ENCODE measurements at places on chromosomes 1 and 21.

DNA sequence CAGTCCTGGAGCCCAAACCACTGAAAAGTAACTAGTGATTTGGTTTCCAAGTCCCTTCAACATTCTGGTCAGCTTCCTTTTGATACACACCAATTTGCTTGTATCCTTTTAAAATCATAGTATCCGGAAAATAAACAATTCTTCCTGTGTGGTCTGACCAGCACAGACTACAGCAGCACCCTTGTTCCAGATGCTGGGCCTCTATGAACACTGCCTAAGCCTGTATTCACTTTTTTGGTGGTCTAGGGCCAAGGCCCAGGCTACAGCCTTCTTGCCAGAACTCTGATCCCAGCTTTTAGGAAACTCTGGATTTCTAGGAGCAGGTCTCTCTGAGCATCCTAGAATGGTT lies 801 bp upstream of the DDAH1 start:
- no peak for DNase-seq

- DNase-seq: no peak
These were observed 8.1 kb downstream of the CACNA1S start for GRCh38 chr1:201104141-201104540.

- no peak for DNase-seq
These were observed 460.5 kb upstream of the ADGRL2 start for GRCh38 chr1:81340239-81340638.

GRCh38 chr1:216723274-216723780 lies at the start of gene ESRRG:
TSS of gene ESRRG (minus strand) at chr1:216723429. CDS start at chr1:216723299, 130 bp downstream.
- DNase-seq: peak; percentile 98

DNA sequence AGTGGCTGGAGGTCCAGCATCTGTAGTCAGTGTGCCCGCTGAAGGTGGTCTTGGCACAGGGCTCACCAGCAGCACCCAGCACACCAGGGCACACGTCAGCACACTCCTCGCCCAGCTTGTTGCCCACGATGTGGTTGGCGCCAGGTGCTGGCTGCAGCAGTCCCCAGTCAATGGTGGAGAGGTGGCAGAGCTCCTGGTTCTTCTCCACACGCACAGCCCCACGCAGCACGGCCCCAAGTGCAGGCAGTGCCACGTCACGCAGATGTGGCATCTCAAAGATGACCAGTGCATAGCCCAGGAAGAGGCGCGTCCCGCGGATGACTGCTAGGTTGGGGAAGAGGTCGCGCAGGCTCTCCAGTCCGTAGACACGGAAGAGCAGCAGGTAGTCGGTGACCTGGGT lies 5.2 kb downstream of the INSRR start:
- no peak for DNase-seq

DNA sequence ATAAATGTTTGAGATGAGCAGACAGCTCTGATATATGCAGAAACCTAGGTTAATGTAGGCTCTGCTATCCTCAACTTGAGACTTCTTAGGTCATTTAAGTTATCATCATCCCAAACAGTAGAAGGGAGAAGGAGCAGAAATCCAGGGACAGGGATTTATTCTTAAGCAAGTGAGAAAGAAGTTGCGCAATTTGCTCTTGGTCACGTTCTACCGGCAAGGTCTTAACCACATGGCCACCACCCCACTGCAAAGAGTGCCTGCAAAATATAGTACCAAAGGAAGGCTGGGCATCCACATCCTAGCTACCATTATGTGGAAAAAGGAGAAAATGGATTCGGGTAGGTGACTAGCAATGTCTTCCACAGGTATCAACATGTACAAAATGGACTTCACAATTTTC lies 25.2 kb downstream of the CRNN start:
- no peak for DNase-seq

DNA sequence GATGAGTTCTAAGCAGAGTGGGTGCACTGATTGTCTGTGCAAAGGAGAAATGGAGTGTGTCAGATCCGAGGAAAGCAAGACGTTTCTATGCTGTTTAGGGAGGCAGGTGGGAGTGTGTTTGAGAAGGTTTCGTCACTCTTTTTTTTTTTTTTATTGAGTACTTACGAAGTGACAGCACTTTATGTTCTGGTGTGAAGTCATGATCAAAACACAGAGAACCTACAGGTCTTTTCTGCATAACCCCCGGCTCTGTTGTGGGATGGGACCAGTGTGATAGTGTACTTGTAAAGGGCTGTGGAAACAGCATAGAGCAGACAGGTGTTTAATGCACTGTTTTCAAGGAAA lies 26.7 kb downstream of the MIA3 start:
- DNase-seq: no peak

DNA sequence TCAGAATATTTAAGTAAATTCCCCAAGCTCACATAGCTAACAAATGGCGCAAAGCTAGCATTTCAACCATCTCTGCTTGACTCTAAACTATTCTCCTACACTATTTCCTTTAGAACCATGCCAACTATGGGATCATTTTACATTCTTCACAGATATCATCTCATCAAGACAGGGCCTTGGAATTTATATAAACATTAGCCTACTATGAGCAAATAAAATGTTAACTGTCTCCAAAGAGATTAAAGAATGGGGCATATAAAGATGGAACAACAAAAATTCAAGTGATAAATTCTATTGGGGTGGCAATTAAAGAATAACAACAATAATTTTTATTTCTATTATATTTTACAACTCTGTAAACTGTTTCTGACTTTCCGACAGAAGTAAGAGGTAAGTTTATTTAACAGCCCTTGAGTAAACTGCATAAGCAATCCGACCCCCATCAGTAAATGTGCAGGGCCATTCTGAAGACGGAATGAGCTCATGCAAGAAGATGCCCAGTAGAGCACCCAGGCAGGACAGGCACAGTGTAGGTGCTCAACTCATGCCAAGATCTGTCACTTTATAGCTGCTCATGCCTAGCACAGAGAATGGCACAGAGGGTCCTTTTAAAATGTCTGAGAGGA lies 261.9 kb downstream of the VAV3 start:
- no peak for DNase-seq

- DNase-seq: peak; percentile 63
These were observed 11.8 kb upstream of the RAB3B start for GRCh38 chr1:52002038-52002917.

GRCh38 chr1:15443281-15443680 lies 5.0 kb downstream of the CTRC start:
- DNase-seq: no peak

DNA sequence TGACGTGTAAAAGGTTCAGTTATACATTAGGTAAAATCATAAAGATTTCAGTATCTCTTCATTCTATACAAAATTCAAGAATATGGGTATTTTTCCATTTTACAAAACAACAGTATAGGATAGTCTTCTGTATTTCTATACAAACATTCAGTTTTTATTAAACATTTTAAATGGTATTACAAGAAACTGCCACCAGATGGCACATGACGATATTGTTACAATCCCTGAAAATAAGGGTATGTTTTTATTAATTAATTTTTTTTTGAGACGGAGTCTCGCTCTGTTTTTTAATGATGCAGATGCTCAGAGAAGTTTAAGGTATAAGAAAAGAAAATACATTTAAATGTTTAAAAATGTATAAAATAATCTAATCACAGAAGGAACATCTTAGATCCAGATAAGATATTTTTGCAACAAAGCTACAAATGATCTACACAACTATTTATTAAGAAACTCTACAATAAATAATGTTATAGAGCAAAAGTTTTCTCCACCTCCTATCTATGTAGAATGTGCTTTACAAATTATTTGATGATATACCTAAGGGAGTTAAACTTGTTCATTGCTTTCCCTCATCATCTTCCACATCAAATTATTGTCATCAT lies 23.5 kb upstream of the RSBN1 start:
- DNase-seq: no peak

DNA sequence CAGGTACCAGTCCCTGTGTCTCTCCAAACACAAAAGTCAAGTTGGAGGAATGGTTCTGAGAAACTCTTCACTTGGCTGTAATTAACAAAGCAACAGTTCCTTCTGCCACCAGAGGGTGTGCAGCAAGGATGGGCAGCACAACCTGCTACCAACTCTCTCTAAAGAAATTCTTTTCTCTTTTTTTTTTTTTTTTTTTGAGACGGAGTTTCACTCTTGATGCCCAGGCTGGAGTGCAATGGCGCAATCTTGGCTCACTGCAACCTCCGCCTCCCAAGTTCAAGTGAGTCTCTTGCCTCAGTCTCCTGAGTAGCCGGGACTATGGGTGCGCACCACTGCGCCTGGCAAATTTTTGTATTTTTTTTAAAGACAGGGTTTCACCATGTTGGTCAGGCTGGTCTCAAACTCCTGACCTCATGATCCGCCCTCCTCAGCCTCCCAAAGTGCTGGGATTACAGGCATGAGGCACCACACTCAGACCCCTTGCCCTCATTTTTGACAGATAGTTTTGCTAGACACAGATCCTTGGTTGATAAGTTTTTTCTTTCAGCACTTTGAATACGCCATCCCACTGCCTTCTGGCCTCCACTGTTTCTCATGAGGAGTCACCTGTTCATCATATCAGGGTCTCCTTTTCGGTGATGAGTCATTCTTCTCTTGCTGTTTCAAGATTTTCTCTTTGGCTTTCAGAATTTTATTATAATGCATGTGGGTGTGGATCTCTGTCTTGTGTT lies 12.1 kb upstream of the DEGS1 start:
- DNase-seq: no peak

DNA sequence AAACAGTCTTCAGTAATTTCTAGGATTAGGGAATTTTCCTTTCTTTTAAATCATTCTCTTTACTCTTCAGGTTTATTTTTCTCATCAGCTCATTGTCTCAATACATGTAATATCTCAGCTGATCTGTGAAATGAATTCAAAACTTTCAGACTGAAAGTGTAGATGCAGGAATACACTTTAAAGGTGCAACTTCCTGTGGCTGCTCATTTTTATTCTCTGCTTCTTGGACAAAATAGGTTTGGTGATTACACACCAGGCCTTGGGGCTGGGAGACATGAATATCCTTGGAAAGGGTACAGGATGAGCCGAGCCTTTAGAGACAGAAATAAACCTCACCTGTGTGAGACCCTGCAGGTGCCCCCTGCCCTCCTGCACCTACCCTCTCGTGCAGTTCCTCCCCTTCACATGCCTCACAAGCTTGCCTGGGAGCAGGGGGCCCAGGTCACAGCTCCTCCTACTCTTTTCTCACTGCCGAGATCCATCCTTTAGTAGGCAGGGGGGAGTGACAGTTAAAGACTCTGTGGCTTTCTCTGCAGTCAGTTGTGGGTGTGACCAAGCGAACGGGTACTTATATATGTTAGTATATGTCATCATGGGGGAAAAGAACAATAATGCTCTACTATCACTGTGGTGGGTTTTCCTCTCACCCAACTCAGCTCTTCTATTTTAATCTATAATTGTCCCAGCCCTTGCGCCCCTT lies 23.6 kb downstream of the XCL2 start:
- no peak for DNase-seq

GRCh38 chr21:45235488-45235887 lies 52.2 kb downstream of the POFUT2 start:
- DNase-seq: no peak

GRCh38 chr1:193104502-193104906 lies 710 bp downstream of the GLRX2 start:
- no peak for DNase-seq

- no peak for DNase-seq
These were observed 1.0 kb upstream of the JAM2 start for GRCh38 chr21:25637851-25638659.

DNA sequence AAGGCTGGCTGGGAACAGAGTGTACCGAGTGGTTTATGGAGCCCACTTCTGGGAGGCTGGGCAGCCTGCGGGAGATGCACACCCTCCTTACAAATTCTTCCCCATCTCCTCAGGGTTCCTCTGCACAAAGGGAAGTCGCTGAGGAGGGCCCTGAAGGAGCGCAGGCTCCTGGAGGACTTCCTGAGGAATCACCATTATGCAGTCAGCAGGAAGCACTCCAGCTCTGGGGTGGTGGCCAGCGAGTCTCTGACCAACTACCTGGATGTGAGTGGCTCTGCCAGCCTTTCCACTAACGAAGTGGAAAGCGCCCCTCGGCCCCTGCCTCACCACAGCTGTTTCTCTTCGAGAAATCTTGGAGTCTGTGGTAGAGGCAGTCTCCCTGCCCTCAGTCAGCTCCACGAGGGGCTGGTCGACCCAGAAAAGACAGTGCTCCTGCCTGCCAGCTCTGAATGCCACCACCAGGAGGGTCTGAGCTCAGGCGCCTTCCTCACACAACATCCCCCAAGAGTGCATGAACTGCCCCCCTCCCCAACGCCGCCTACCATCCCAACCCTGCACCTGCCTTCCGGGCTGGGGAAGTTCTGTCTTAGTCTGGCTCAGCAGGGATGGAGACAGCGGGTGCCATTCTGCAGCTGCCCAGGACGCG lies 31.8 kb downstream of the PROK1 start:
- no peak for DNase-seq

DNA sequence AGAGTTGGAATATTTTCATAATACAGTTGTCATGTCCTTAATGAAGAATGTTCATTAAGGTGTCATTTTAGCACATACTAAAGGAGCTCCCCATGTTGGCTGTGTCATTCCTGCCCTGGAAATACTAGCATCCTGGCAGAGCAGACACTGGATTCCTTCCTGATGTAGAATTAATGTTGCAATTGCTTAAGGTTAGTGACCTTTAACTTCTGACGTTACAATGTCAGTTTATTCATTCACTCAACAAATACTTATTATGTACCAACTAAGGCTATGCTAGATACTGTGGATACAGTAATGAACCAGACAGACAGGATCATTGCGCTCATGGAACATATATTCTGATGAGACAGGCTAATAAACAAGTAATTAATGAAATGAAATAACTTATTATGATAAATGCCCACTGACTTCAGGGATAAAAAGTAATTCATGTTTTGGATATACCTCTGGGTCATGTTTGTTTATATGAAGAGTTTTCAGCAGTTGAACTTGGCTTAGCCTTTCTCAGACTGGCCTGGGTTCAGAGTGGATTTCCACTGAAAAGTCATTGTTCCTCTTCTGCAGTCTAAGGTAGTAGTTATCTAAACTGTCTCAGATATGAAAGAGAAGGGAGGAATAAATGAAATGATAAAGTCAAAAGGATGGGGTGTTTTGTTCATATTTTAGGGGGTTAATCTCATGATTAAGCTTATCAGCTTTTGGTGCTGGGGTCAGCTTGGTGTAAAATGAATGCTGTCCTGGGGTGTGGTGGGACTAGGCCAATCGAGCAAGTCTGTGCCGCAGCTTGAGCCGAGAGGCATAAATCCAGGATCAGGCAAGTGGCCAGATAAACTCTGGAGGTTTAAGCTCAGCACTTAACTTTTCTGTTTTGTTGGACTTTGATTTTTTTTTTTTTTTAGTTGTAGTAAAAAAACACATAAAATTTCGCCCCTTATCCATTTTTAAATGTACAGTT lies 43.3 kb upstream of the KCNQ4 start:
- no peak for DNase-seq

GRCh38 chr1:59678493-59679228 lies 136.1 kb upstream of the HOOK1 start:
- DNase-seq: no peak

GRCh38 chr1:214251354-214251753 lies 29.6 kb upstream of the SMYD2 start:
- no peak for DNase-seq

Measured in NCI-H1436 treated with DMSO at 0.1 percent for 48 hours (cell line).